Femur (tissue), 1 donor: ENCODE measurements at places on chromosomes 2 and 18.

- no peak for DNase-seq
These were observed 946.8 kb downstream of the CPS1 start for GRCh38 chr2:211503198-211503597.

- DNase-seq, result no peak
These were observed 24.0 kb downstream of the PKDCC start for GRCh38 chr2:42071791-42072190.

DNA sequence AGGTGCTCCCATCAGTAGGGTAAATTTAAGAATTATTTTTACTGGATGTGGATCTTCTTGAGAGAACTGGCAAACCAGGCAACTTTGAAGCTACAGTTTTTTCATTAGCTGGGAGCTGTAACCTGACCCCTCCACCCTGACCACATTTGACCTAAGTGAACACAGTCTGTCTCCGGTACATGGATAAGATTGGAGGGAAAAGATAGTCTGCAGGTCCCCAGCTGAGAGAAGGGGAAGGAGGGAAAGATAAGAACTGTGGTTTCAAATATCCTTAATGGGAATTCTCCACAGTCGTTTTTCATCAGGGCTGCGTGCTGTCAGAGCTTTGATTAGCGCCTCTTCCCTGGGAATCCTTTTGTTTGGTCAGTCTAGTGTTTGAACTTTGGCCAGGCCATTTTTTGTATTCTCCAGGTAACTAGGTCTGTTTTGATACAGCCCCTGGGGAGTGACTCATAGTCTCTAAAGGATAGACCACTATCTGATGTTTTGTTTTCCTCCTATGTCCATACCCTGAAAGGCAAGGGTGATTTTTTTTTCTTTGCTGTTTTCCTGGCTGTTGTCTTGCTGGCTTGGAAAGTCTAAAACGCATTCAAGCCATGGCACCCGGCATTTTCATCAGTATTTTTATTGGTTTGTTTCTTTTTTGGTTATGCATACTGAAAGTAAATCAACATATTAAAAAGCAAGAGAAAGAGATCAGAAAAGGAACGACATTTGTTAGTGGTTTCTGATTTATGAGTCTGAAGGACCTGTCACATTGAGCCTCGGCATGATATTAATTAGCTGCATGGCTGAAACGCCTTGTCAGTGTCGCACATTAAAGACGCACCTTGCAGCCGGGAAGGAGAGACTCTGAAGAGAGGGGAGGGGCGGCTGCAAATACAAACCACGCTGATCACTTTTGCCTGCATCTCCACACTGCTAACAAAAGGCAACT is 183.4 kb upstream of the FN1 start:
- DNase-seq, result no peak

- no peak for DNase-seq
These were observed 31.5 kb upstream of the INSIG2 start for GRCh38 chr2:118056801-118057200.

GRCh38 chr18:46211816-46212215 is 107.6 kb downstream of the HAUS1 start:
- DNase-seq, result no peak

DNA sequence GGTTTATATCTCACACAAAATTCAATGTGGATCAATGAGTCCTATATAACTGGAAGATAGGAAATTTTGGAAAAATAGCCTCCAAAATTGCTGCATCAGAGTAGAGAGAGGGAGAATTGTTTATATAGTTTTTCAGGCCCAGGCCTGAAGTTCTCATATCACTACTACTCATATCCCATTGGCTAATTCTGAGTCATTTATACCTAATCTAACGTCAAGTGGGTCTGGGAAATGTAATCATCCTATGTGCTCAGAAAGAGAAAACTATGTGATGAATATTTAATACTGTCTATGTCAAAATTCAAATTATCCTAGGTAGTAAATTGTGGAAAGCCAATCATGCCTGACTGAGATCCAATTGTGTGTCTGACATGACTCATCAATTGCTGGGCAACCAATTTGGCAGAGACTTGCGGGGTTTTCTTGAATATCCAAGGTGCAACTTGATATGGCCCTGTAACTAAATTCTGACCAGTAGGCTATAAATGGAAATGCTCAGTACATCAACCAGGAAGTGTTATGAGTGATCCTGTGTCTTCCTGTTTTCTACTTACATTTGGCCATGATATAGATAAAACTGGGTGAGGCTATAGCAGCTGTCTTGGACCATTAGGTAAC is 744.4 kb downstream of the KCNJ3 start:
- DNase-seq, result no peak

- DNase-seq, result no peak
These were observed 300.2 kb downstream of the CELF4 start for GRCh38 chr18:37265382-37265781.

- peak; percentile 88 for DNase-seq
These were observed 169.0 kb upstream of the HAAO start for GRCh38 chr2:42961385-42961811.

DNA sequence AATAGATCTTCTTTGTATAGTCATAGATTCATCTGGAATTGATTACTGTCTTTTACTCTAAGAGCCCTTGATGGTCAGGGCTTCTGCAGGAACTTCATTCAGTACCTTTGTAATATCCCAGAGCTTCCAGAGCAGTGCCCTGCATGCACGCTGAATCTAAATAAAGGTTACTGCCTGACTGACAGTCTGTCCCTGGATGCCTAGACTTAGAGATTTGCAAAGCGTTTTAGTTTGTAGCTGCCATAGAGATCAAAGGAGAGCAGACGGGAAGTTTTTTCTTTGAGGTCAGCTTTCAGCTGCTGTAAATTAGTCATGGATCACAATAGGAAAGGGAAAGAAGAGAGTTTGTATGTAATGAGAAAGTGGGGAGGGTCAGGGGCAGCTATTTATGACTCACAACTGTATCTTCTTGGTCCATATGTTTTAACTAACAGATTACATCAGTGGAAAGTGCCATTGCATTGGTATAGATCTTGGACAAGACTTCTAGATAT is 45.2 kb upstream of the NYAP2 start:
- DNase-seq, result no peak

DNA sequence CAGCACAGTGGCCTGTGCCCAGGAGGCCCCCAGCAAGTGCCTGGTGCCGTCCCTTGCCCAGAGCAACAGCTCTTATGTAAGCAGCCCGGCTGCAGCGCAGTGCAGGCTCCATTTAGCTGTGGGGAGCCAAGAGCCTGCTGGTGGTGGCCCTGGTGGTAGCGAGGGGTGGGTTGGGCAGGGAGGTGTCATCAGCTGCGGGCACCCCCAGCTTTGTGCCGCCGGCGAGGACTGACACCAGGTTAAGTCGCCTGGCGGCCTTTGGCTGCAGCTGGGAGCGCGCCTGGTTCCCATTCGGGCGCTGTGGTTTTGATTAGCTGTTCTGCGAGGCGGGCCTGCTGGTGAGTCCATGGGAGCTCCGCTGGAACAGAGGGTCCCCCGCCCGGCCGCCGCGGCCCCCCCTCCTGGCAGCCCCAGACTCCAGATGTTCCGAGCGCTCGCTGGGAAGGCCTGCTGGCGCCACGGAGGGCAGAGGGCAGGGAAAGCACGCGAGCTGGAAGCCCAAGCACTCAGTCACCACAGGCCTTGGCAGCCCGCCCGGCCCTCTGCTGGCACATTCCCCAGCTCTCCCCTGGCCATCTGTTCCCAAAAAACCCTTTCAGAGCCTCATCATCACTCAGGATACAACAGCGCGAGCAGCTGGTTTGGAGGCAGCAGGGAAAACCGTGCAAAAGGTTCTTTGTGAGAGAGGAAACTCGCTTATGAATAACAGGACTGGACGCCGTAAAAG is 18.4 kb downstream of the ATOH8 start:
- peak; percentile 99 for DNase-seq

DNA sequence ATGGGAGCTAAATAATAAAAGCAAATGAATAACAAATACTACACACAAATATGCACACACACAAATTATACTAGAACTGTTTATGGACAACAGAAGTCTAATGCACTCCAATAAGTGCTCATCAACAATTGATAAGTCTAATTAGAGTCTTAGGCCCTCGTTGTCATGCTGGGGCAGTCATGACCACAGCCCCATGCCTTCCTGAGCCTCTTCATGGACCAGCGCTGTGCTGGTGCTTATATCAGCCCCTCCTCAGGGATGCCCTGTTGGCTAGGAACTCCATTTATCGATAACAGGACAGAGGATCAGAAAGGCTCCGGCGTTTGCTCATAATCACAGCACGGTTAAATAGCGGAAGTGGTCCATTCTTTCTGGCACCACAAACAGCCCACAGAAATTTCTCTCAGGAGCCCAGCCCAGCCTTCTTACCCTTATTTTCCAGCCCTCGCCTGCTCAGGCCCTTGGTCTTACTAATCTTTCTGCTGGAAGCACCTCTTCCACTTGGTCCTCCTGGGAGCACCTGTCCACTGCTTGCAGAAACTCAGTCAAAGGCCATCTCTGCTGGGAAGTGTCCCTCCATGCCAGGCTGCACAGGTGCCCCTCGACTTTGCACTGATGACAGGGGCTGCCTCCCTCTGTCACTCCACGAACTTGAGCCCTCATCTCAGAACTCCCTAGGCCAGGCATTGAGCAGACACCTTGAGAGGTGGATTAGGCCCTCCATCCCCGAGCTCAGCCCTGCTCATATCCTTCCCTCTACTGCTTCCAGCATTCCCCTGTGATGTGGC is 500.2 kb upstream of the HS6ST1 start:
- DNase-seq, result no peak
